ENCODE measurements at places on chromosomes 11 and 22. TPM values are rescaled to one million over a fixed set of nuclear protein-coding genes. Genes with fewer than 3 reads are reported as not detected.

The RAG2 gene
- total RNA-seq, result not detected

The PKP3 gene
- not detected for total RNA-seq

The MOGAT2 gene
- total RNA-seq, result not detected

The KRTAP5-7 gene
- total RNA-seq, result not detected

The FRMD8 gene
- total RNA-seq, result 46.7 TPM

The RELA gene
- 95.7 TPM for total RNA-seq

The ANGPTL5 gene
- not detected for total RNA-seq

GRCh38 chr11:80521592-80521991 is 1080.8 kb upstream of the TENM4 start:
- no peaks in the 10 kb centered on the region for H3K4me1 ChIP-seq
- DNase-seq, result no peak
- H3K4me3 ChIP-seq, result no peak overlapping the region
- no peaks in the 10 kb centered on the region for H3K36me3 ChIP-seq
- no peak overlapping the region for H3K27ac ChIP-seq
- no peaks in the 10 kb centered on the region for H3K27me3 ChIP-seq

DNA sequence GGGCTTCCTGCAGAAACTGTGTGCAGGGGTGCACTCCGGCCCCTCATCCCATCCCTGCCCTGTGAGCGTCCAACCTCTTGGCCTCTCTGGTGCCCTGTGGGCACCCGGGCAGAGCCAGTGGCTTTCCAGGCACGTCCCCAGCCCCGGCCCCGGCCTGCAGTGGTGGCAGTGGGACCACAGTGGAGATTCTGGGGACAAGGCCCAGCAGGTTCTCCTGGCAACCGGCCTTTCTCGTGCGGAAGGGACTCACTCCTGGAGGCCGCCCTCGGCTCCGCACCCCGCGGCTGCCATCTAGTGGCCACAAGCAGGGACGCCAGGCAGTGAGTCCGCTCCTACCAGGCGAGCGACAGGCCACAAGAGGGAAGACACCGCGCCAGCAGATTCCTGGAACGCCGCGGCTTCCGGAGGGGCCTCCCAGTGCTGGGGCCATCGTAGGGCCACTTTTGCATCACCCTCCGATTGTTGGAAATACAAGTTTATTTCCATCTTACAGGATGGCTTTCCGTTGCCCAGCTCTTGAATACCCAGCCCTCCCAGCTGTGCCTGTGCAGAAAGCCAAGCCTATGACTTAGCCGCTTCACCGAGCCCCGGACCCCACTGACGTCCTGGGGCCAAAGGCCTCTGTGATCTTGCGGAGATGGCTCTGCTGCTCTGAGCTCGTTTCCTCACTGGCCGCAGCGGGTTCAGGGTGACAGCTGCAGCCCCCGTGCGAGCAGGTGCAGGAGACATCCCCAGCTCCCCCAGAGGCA is 357.3 kb downstream of the CTTN start:
- no peak overlapping the region for H3K4me3 ChIP-seq
- no peaks in the 10 kb centered on the region for H3K27me3 ChIP-seq
- peak; percentile 88 for DNase-seq
- H3K27ac ChIP-seq, result no peak overlapping the region

DNA sequence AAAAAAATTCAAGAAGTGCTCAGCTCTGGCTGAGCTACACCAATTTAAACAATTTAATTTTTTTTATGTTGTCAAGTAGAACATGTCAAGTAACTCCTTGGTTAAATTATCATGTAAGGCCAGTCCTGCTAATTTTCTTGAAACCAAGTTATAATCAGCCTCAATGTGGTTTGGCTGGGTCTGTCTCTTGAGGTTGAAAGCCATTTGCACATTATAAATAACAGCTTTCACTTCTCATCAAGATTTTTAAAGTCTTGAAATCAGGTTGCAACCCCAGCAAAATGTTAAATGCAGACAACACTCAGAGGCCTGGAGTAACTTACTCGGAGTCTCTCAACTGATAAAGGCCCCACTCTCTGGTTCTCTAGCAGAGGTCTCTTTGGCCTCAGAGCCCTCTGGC is 324.4 kb downstream of the BRD1 start:
- no peak overlapping the region for H3K4me3 ChIP-seq
- no peaks in the 10 kb centered on the region for H3K4me1 ChIP-seq
- no peak for DNase-seq
- no peak overlapping the region for H3K27ac ChIP-seq

- H3K27me3 ChIP-seq, result peaks cover 41% of the 10 kb centered on the region
- no peak overlapping the region for H3K4me3 ChIP-seq
- H3K4me1 ChIP-seq, result peaks cover 2% of the 10 kb centered on the region
- no peaks in the 10 kb centered on the region for H3K36me3 ChIP-seq
Observed at GRCh38 chr11:9095421-9095820, 4.0 kb upstream of the SCUBE2 start.

- no peak overlapping the region for H3K4me3 ChIP-seq
- DNase-seq, result no peak
- H3K4me1 ChIP-seq, result no peaks in the 10 kb centered on the region
Observed at GRCh38 chr11:87324817-87325489, 287.2 kb downstream of the TMEM135 start.

- peaks cover 2% of the 10 kb centered on the region for H3K4me1 ChIP-seq
- no peaks in the 10 kb centered on the region for H3K27me3 ChIP-seq
- no peak for DNase-seq
- peaks cover 70% of the 10 kb centered on the region for H3K36me3 ChIP-seq
- H3K27ac ChIP-seq, result no peak overlapping the region
Observed at GRCh38 chr11:3767536-3767935, 29.8 kb downstream of the NUP98 start.

DNA sequence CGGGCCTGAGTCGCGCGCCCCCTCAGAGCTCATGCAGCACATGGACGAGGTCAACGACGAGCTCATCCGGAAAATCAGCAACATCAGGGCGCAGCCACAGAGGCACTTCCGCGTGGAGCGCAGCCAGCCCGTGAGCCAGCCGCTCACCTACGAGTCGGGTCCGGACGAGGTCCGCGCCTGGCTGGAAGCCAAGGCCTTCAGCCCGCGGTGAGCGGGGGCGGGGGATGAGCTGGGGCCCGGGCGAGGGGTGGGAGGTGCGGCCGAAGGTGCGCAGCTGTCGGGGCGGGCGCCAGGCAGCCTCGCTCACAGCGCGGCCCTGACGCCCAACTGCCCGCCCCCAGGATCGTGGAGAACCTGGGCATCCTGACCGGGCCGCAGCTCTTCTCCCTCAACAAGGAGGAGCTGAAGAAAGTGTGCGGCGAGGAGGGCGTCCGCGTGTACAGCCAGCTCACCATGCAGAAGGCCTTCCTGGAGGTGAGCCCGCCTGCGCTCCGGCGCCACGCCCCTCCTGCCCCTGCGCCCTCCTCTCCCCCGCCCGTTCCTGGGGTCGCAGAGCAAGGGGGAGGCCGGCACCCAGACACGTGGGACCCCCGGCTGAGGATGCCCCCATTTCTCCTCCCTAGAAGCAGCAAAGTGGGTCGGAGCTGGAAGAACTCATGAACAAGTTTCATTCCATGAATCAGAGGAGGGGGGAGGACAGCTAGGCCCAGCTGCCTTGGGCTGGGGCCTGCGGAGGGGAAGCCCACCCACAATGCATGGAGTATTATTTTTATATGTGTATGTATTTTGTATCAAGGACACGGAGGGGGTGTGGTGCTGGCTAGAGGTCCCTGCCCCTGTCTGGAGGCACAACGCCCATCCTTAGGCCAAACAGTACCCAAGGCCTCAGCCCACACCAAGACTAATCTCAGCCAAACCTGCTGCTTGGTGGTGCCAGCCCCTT is 20.5 kb downstream of the EPS8L2 start:
- peak overlapping the region; percentile 62 for H3K27ac ChIP-seq
- DNase-seq, result peak; percentile 88
- H3K36me3 ChIP-seq, result no peaks in the 10 kb centered on the region
- peaks cover 8% of the 10 kb centered on the region for H3K27me3 ChIP-seq
- H3K4me1 ChIP-seq, result peaks cover 11% of the 10 kb centered on the region

- no peaks in the 10 kb centered on the region for H3K36me3 ChIP-seq
- H3K27me3 ChIP-seq, result no peaks in the 10 kb centered on the region
- H3K4me3 ChIP-seq, result no peak overlapping the region
- H3K27ac ChIP-seq, result no peak overlapping the region
- no peaks in the 10 kb centered on the region for H3K4me1 ChIP-seq
- DNase-seq, result no peak
Observed at GRCh38 chr11:92413757-92414513, 189.3 kb downstream of the FAT3 start.

- no peak overlapping the region for H3K4me3 ChIP-seq
- H3K36me3 ChIP-seq, result peaks cover 33% of the 10 kb centered on the region
- H3K27me3 ChIP-seq, result no peaks in the 10 kb centered on the region
- H3K27ac ChIP-seq, result no peak overlapping the region
Observed at GRCh38 chr22:50209893-50210292, 9.1 kb downstream of the SELENOO start.

Measured in activated CD4-positive, alpha-beta T cell treated with anti-CD3 and anti-CD28 coated beads, Interleukin-2, amount 10 ng/mL, durations not matched to agents 24 days and 14 days (primary cell).